ENCODE measurements at places on chromosomes 2 and 18.

DNA sequence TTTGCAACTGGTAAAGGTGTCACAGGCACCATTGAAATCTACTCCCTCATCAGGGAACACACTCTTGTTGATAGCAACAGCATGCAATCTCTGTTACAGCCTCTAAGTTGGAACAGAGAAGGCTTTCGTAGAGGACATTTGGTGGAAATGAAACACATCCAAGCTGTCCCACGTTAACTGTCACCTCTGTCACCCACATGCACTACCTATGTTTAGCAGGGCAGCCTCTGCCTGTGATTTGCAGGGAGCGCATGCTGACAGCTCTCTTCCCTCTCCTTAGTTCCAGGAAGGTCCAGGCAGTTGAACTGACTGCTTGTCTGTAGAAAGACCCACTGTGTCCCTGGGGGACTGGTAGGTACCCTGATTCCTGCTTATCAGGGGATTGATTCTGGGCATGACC lies 306.8 kb downstream of the GBX2 start:
- no peak for DNase-seq

GRCh38 chr2:46574457-46575355 lies 95.3 kb downstream of the TMEM247 start:
- no peak for DNase-seq

GRCh38 chr2:1590596-1591460 lies 153.5 kb downstream of the PXDN start:
- no peak for DNase-seq

- no peak for DNase-seq
These were observed 29.2 kb upstream of the TNP1 start for GRCh38 chr2:216888887-216889622.

GRCh38 chr18:25334588-25334987 lies 17.4 kb downstream of the ZNF521 start:
- no peak for DNase-seq

- DNase-seq = no peak
These were observed 142.6 kb downstream of the RTP5 start for GRCh38 chr2:242011991-242012764.

DNA sequence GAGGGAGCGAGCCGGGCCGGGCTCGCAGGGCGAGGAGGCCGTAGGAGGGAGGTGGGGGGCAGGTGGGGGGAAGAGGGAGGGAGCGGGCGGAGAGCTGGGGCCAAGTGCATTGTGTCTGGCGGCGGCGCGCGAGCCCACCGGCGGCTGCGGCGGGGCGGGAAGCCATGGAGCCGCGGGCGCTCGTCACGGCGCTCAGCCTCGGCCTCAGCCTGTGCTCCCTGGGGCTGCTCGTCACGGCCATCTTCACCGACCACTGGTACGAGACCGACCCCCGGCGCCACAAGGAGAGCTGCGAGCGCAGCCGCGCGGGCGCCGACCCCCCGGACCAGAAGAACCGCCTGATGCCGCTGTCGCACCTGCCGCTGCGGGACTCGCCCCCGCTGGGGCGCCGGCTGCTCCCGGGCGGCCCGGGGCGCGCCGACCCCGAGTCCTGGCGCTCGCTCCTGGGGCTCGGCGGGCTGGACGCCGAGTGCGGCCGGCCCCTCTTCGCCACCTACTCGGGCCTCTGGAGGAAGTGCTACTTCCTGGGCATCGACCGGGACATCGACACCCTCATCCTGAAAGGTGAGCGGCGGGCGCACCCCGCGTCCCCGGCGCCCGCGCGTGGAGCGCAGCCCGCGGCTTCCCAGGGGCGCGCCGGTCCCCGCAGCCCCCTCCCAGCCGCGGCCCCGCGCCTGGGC lies at the start of gene TMEM178A:
TMEM178A (plus strand) TSS at position 107 of the 680 bp plus-strand sequence; CDS start at position 165, 58 bp downstream.
- peak; percentile 53 for DNase-seq

DNA sequence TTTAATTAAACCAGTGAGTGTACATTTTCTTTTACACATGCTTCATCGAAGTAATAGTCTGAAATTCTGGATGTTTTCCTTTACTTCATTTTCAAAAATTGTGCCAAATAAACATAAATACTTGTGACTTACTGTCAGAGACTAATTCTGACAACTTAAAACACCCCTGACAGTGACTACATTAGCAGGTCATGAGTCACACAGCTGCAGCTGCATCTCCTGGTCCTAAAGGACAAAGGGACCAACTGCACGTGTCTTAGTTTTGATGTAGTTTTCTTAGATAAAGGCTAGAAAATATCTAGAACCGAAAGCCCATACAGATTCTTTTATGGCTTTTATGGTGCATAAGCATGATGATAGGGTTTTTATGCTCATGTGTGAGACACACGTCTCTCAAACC lies 29.6 kb upstream of the DSC3 start:
- DNase-seq = no peak
